Upper lobe of right lung (tissue), 1 donor: ENCODE measurements at places on chromosomes 2 and 18.
A peak's percentile ranks its signal among the peaks of the same experiment; 100 is the strongest.

DNA sequence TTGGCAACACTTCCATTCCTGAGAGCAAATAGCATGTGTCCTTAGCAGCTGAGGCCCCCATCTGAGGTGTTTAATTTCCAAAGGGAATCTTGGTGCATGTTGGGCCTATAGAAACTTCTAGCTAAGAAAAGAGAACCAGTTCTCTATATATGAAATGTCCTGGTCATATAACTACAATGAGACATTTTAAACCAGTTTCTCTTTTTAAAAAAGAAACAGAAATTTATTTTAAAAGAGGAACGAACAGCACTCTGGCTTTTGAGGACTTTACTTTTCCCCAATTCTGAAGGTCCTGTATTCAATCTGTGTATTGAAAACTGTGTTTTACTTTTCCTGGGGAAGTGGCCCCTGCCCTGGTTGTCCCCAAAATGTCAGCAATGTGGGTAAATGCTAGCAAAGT is 309.5 kb upstream of the STON1 start:
- no peak for DNase-seq

DNA sequence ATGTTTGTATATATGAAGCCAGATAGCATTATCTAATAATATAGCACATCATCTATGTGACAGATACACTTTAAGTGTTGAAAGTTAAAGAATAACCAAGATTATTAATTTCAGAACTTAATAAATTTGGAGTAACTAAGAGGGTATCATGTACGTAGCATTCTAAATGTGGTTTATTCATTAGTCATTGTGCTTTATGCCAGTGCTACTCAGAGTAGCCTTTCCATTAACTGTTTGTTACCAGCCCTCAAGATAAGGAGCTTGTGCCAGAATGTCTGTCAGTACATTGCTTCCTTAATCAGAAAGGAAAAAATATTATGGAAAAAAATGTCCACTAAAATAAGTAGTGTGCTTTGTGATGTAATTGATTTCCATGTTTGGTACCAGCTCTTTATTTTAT is 94.9 kb upstream of the TWSG1 start:
- DNase-seq: no peak

GRCh38 chr2:242031481-242032019 is 162.0 kb downstream of the RTP5 start:
- peak; percentile 43 for DNase-seq

- no peak for DNase-seq
These were observed 55.1 kb downstream of the COPS8 start for GRCh38 chr2:237140689-237141285.

GRCh38 chr2:220586980-220587530 is 959.6 kb downstream of the SLC4A3 start:
- no peak for DNase-seq
